AG08396 (cell line): ENCODE measurements at places on chromosomes 3 and 15.

GRCh38 chr15:41891946-41892345 lies 1.9 kb downstream of the SPTBN5 start:
- no peak for DNase-seq

- DNase-seq, result no peak
Measured at GRCh38 chr15:90095521-90095959, 6.7 kb downstream of the IDH2 start.

GRCh38 chr15:37252530-37252929 lies 152.2 kb upstream of the MEIS2 start:
- no peak for DNase-seq

- DNase-seq, result no peak
Measured at GRCh38 chr3:10428406-10429091, 76.8 kb downstream of the ATP2B2 start.

- DNase-seq, result peak; percentile 9
Measured at GRCh38 chr3:122893754-122894668, 99.1 kb downstream of the SLC49A4 start.

- DNase-seq, result no peak
Measured at GRCh38 chr3:27127879-27128278, 241.3 kb downstream of the NEK10 start.

GRCh38 chr3:26118165-26118564 lies 328.3 kb downstream of the OXSM start:
- DNase-seq, result no peak

DNA sequence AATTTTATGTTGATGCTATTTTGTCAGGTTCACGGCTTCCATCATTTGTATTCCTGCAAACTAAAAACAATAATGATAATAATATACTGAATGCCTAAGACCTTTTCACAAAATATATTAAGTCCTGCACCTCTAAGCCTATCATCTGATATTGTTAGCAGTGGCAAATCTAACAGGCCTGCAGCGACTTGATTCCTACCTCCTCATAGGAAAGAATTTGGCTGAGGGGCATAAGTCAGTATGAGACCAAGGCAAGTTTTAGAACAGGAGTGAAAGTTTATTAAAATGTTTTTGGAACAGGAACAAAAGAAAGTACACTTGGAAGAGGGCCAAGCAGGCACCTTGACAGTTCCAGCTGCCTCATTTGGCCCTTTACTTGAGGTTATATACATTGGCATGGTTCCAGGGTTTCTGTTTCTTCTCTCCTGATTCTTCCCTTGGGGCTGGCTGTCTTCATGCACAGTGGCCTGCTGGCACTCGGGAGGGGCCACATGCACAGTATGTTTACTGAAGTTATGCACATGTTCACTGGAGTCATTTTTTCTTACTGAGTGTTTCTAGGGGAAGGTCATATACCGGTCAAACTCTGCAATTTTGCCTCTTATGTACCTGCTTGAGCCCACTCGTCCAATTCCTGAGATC lies 418.1 kb downstream of the EPHA6 start:
- DNase-seq, result no peak

DNA sequence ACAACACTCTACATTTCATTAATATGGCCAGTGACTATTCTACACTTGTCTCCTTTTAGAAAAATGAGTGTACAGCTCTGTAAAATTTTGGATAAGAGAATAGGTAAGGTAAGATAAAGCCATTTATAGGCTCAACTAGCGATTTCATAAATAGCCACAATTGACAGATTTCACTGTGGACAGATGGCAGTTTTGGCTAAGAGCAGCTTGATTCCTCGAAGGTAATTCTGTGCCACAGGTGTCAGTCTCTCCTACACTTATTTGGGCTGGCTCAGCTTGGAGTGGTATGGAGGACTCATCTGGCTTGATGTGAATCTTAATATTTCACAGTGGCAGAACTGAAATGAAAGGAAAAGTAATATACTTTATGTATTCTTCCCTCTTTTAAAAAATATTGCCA lies 536.7 kb upstream of the TBL1XR1 start:
- no peak for DNase-seq

GRCh38 chr15:66737243-66738010 lies 35.4 kb downstream of the SMAD6 start:
- DNase-seq, result no peak

GRCh38 chr3:47261301-47261700 lies 21.3 kb downstream of the KIF9 start:
- DNase-seq, result no peak

- DNase-seq, result peak; percentile 55
Measured at GRCh38 chr15:62824111-62825015, 218.2 kb upstream of the TPM1 start.

GRCh38 chr3:98906230-98906629 lies 4.7 kb upstream of the DCBLD2 start:
- peak; percentile 56 for DNase-seq

DNA sequence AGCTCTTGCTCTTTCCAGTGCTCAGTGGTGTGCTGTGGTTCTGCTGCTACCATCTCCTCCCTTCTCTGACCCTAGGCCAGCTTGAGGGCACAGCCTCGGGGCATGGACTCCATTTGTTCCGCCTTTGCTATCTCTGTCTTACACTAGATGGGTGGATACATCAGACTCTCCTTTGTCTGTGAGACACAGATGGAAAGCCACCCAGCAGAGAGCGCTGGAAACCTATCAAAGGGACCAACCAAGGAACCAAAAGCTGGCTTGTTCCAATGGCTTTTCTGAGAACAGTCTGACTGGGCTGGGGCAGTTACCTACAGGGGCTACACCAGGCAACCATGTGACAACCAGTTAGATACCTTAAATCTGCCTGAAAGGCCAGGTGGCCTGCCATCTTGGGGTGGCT lies 63.8 kb downstream of the NPTN start:
- no peak for DNase-seq

DNA sequence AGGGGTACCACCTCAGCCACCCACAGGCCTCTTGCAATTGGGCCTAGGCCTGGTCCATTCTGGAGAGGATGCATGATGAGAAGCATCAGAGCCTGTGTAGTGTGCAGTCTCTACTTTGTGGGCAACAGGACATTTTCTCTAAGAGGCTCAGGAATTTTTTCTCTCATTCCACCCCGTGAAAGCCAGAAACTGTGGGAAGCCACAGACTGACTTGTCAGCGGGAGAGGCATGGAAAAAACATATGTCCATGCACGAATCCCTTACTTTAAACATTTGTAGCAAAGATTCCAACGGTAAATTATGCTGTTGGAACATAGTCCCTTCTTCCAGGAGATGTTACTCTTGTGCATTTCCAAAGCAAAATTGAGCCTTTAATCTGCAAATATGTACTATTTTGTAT lies 196.5 kb downstream of the KLHL25 start:
- DNase-seq, result no peak

DNA sequence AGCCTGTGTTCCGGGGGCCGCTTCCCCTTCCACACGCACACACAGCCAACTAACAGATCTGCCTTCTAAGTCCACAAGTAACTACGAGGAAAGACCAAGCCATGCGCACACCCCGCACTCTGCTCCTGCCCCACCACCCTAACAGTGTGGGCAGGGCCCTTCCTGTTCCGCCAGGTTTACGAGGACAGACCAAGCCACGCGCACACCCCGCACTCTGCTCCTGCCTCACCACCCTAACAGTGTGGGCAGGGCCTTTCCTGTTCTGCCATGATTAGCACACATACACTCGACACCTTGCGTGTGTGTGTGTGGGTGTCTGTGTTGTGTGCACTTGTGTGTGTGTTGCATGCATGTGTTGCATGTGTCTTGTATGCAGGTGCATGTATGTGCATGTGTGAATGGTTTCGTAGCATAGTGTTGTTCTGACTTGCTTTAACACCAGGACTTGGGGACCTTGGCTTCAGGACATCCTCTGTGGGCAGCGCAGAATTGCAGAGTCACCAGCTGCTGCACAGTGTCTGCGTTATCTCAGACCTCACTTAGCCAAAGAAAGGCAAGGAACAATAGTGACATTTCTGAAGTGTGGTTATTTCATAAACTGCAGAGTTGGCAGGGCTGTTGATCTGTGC lies 114.4 kb downstream of the CHSY1 start:
- DNase-seq, result no peak

DNA sequence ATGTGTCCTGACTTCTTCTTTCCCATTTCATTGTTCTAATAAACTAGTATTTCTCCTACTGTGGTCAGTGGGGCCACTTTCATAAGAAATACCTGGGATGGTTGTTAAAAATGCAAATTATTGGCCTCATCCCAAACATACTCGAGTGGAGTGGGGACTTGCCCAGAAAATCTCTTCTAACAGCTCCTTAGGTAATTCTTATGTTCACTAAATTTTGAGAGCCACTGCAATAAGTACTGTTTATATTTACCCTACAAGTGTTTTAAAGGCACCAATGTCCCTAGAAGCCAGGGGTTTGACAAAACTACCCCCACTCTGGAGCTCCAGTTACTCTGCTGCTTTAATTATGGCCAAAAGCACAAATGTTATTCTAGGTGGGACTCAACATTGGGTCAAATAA lies 70.0 kb upstream of the ACP3 start:
- no peak for DNase-seq

DNA sequence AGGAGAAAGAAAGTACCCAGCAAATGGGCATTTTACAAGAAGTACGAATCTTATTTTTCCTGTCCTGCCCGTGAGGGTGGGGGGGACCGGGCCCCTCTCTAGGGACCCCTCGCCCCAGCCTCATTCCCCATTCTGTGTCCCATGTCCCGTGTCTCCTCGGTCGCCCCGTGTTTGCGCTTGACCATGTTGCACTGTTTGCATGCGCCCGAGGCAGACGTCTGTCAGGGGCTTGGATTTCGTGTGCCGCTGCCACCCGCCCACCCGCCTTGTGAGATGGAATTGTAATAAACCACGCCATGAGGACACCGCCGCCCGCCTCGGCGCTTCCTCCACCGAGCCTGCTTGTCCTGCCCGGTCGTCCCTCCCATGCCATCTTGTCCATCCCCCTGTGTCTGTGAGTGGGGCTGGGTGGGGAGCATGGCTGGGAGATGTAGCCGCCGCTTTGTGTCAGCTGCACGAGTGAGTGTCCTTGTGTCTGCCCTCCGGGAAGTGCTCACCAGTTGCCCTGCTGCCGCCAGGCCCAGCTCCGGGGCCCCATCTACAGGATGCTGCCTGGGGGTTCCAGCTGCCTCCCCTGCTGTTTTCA lies 9.7 kb upstream of the LMAN1L start:
- no peak for DNase-seq

- DNase-seq, result no peak
Measured at GRCh38 chr3:169150343-169150742, 513.2 kb downstream of the MECOM start.
